Stimulated activated CD8-positive, alpha-beta memory T cell treated with anti-CD3 and anti-CD28 coated beads, Interleukin-15, amount 100 ng/mL, for 24 hours (primary cell): ENCODE measurements at places on chromosomes 1 and 21.

DNA sequence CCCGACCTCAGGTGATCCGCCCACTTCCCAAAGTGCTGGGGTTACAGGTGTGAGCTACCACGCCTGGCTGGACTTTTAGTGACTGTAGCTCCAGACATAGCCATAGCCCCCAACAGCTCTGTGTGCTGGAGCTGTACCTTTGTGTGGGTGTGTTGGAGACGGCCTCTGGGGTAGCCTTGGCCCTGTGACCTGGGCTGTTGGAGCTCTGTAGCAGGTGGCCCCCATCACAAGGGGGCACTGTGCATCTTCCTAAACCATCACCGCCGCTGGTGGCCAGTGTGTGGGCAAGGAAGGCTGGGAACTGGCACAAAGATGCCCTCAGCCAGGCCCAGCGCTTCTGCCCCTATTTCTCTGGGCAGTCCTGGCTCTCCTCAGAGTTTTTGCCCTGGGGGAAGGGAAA, 38.4 kb upstream of the FOXO6 start:
- no peak for DNase-seq

- DNase-seq: no peak
Measured at GRCh38 chr1:165928075-165928731, 100.8 kb downstream of the UCK2 start.

GRCh38 chr21:46029186-46029924, 47.8 kb downstream of the COL6A1 start:
- DNase-seq: no peak

DNA sequence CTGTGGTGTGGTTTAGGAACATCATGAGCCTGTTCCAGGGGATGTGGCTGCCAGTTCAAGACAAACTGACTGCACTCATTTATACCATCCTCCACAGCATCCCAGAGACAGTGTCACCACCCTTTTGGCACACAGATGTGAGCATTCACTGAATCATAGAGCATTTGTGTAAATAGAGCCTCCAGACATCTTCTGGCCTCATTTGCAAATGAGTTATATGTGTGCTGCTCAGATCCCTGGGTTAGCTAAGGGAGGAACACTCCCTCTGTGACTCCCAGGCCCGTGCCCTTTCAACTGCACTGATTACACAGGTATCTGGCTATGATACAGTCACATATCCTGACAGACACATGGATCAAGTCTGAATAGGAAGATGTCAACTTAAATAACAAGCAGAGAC, 351.5 kb upstream of the PLD5 start:
- no peak for DNase-seq

- no peak for DNase-seq
Measured at GRCh38 chr21:37139902-37140301, 66.8 kb downstream of the TTC3 start.
